ENCODE measurements at places on chromosomes 3 and 15.
A peak's percentile ranks its signal among the peaks of the same experiment; 100 is the strongest.

GRCh38 chr3:38148311-38148882 is 9.9 kb downstream of the MYD88 start:
- H3K4me1 ChIP-seq: peaks cover 3% of the 10 kb centered on the region
- no peak overlapping the region for H3K4me3 ChIP-seq
- no peak for DNase-seq
- no peak overlapping the region for H3K27ac ChIP-seq

DNA sequence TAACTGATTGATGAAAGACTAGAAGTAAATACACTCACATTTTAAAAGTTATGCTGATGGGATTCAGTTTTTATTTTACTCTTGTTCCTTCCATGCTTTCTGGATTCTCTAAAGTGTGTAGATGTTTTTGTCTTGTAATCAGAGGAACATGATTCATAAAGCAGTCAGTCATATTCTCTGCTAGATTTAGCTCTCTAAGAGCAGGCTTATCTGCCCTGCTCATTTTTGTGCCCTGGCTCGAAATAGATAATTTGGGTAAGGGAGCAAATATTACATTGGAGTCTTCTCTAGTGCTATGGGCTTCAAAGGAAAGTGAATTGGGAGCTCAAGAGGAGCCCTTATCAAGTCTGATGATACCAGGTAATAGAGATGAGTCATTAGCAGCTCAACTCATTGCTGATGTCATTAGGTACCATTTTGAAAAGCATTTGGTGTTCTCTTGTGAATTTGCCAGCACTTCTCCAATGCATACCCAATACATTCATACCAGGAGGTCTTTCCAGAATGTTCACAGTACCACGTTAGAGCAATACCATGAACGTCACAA is 27.7 kb downstream of the SACM1L start:
- H3K27ac ChIP-seq: no peak overlapping the region
- no peaks in the 10 kb centered on the region for H3K4me1 ChIP-seq
- H3K27me3 ChIP-seq: no peaks in the 10 kb centered on the region

- H3K4me3 ChIP-seq: no peak overlapping the region
- no peaks in the 10 kb centered on the region for H3K36me3 ChIP-seq
- no peaks in the 10 kb centered on the region for H3K4me1 ChIP-seq
- H3K27ac ChIP-seq: no peak overlapping the region
Measured at GRCh38 chr3:77620009-77620408, 580.1 kb downstream of the ROBO2 start.

DNA sequence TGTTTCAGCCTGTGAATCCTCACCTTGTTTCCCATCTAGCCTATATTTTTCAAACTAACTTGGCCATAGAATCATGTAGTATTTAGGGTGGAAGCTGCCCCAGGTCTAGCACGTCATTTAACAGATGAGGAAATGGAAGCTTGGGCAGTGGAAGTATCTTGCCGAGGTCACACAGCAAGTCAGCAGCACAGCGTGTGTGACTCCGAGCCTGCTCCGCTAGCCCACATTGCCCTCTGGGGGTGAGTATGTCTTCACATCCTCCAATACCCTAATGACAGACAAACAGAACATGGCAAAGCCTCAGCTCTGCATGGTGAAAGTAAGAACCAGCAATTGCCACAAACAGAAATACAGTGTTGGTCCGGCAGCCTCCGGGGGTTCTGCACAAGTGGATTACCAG is 2.2 kb upstream of the CCR5 start:
- H3K27ac ChIP-seq: no peak overlapping the region
- no peak overlapping the region for H3K4me3 ChIP-seq
- peak; percentile 49 for DNase-seq
- no peaks in the 10 kb centered on the region for H3K27me3 ChIP-seq

- no peak for DNase-seq
- no peak overlapping the region for H3K4me3 ChIP-seq
- H3K36me3 ChIP-seq: no peaks in the 10 kb centered on the region
- H3K4me1 ChIP-seq: no peaks in the 10 kb centered on the region
Measured at GRCh38 chr3:56042326-56042951, 425.8 kb downstream of the ERC2 start.

- no peaks in the 10 kb centered on the region for H3K27me3 ChIP-seq
- no peaks in the 10 kb centered on the region for H3K4me1 ChIP-seq
- no peak for DNase-seq
- H3K27ac ChIP-seq: no peak overlapping the region
Measured at GRCh38 chr3:123337226-123337625, 111.7 kb downstream of the ADCY5 start.

GRCh38 chr15:48427479-48427878 is 96.2 kb downstream of the DUT start:
- H3K4me3 ChIP-seq: no peak overlapping the region
- H3K4me1 ChIP-seq: no peaks in the 10 kb centered on the region

DNA sequence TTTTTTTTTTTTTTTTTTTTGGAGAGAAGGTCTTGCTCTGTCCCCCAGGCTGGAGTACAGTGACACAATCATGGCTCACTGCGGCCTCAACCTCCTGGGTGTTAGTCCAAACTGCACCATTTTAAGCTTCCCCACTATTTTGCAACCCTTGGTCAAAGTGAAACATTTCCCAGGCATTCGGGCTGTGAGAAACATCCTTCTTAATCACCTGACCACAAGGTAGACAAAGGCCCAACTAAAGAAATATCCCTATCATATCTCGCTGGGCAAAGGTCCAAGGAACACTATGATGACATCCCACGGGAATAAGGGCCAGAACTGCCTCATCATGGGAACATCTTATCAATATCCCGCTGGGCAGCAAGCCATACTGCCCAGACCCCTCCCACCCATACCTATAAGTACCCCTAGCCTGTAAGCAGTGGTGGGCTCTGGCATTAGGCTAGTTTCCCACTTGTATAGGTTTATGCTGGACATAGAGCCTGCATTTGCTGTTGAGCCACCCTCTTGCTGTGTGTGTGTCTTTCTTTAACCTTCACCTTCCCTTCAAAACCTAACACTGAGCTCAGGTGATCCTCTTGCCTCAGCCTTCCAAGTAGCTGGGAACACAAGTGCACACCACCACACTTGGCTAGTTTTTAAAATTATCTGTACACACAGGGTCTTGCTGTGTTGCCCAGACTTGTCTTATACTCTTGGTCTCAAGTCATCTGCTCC is 95.2 kb downstream of the SEMA5B start:
- H3K4me3 ChIP-seq: no peak overlapping the region
- H3K27me3 ChIP-seq: no peaks in the 10 kb centered on the region
- DNase-seq: no peak
- H3K4me1 ChIP-seq: no peaks in the 10 kb centered on the region
- H3K27ac ChIP-seq: no peak overlapping the region

DNA sequence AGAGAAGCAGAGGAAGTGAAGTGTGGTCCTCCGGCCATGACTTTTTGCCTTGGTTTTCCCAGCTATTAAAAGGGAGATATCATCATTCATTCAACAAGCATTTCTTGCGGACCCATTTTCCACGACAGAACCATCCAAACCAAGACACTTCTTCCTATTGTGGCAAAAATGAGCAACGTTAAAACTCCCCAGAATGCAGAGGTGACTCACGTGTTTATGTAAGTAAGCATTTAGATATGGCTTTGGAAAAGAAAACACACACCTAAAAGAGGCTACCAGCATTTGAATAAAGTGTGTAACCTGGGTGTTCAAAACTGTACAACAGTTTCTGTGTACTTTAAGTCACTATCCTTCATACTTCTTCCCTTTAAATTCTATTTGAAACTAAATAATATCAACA is 181.3 kb downstream of the RORA start:
- no peaks in the 10 kb centered on the region for H3K27me3 ChIP-seq
- H3K27ac ChIP-seq: no peak overlapping the region
- H3K4me1 ChIP-seq: no peaks in the 10 kb centered on the region
- no peak overlapping the region for H3K4me3 ChIP-seq
- no peaks in the 10 kb centered on the region for H3K36me3 ChIP-seq
- DNase-seq: no peak

DNA sequence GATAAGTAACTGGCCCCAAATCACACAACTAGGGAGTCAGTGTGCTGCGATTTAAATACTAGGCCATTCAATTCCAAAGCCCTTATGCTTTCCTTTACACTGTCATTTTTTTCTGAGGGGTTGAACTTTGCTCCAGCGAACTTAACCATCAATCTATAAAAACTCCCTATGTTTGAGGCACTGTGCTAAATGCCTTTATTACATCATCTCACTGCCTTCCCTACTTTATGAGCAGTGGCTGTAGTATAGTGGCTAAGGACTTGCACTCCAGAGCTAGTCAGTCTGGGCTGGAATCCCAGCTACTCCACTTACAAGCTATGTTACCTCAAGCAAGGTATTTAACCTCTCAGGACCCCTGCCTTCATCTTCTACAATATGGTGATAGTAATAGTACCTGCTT is 26.9 kb upstream of the WDR72 start:
- no peak for DNase-seq
- H3K27me3 ChIP-seq: no peaks in the 10 kb centered on the region
- H3K4me3 ChIP-seq: no peak overlapping the region
- no peaks in the 10 kb centered on the region for H3K36me3 ChIP-seq
- no peaks in the 10 kb centered on the region for H3K4me1 ChIP-seq

DNA sequence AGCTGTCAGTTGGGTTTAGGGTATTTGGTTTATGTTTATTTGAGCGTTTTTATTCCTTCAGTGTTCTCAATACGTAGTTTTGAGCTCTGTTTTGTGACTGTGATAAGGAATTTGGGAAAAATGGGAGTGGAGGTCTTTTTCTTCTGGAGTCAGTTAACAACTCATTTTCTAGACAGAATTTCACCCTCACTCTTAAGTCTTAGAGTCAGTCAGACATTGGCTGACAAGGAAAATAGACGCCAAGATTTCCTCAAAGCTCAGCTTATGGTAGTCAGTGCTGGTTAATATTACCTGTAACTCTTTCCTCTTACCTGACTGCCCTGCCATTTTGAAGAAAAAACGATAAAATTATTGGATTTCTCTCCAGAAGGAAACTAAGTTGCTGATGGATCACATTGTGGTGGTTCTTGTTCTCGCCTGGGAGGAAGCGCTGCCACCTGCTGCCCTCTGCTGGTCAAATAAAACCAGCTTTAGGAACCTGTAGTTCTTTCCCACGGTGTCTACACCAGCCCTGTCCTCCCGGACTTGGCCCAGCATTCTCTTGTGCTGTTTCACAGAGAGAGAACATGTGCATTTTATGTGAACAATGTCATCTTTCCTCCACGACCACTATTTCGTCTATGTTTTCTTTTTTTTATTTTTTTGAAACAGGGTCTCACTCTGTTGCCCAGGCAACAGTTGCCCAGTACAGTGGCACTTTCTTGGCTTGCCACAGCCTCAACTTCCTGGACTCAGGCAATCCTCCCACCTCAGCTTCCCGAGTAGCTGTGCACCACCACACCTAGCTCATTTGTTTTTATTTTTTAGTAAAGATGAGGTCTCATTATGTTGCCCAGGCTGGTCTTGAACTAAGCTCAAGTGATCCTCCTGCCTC is 41.4 kb upstream of the UMPS start:
- H3K4me1 ChIP-seq: no peaks in the 10 kb centered on the region
- no peak overlapping the region for H3K27ac ChIP-seq
- DNase-seq: peak; percentile 29
- H3K27me3 ChIP-seq: no peaks in the 10 kb centered on the region
- H3K36me3 ChIP-seq: no peaks in the 10 kb centered on the region
- no peak overlapping the region for H3K4me3 ChIP-seq

DNA sequence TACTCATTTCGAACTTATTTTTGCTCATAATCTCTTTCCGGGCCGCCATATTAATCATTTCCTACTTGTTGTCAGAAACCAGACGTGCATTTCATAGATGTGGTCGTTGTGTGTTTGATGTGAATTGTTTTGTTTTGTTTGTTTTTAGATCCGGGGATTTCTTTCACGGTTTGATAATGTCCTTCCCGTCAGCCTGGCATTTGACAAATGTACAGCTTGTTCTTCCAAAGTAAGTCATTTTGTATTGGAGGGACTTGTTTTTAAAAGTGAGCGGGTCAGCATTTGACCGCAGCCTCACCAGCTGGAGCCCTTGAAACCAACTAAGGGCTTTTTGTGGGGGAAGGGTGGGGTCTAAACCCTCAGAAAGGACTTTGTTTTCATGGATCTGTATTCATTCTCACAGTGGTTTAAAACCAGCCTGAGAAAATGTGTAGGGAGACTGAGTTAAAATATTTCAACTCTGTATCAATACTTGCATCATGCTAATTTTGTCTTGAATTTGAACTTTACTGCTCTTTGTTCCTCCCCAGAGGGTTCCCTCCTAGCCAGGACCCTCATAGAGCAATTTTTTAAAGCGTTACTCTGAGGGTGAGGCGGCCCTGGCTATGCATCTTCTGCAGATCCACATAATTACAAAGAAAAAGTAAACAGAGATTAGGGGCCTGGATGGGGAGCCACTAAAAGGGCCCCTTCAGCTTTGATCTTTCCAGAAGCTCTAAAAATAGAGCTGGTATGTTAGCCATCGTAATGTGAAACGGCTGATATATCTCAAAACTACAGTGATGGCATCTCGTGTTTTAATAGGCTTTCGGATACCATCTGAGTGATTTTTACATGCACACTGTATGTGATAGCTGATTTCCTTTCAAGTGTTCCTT is 107.9 kb downstream of the ATG7 start:
- no peak overlapping the region for H3K4me3 ChIP-seq
- H3K27me3 ChIP-seq: no peaks in the 10 kb centered on the region
- no peaks in the 10 kb centered on the region for H3K4me1 ChIP-seq

DNA sequence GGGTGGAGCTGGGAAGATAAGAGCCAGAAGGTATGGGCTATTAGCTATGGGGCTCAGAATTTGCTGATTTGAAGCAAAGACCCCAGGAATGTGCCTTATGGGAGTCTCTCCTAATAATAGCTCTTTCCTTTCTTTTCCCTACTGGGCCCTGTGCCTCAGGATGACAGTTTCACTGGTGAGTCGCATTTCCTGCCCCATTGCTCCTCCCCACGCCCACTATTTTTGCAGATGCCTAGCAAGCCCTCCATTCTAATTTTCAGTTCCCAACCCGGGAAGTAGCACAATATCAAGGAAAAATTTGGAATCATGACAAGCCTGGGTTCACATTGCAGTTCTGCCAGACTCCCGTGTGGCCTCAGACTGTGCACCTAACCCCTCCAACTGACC is 583 bp downstream of the IL17RE start:
- peaks cover 14% of the 10 kb centered on the region for H3K4me1 ChIP-seq
- H3K36me3 ChIP-seq: no peaks in the 10 kb centered on the region
- DNase-seq: no peak
- no peak overlapping the region for H3K27ac ChIP-seq
- no peaks in the 10 kb centered on the region for H3K27me3 ChIP-seq
- H3K4me3 ChIP-seq: no peak overlapping the region

DNA sequence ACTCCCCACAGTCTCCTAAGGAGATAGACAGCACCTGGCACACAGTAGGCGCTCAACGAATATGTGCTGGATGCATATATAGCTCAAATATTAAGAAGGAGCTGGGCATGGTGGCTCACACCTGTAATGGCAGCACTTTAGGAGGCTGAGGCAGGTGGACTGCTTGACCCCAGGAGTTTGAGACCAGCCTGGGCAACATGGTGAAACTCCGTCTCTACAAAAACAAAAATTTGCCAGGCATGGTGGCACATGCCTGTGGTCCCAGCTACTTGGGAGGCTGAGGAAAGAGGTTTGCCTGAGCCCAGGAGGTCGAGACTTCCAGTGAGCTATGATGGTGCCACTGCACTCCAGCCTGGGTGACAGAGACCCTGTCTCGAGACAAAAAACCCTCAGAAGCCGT is 37.4 kb downstream of the UMPS start:
- DNase-seq: no peak
- H3K36me3 ChIP-seq: no peaks in the 10 kb centered on the region
- no peak overlapping the region for H3K4me3 ChIP-seq

GRCh38 chr15:74227968-74228722 is 8.0 kb upstream of the CCDC33 start:
- H3K4me3 ChIP-seq: no peak overlapping the region
- no peak overlapping the region for H3K27ac ChIP-seq
- DNase-seq: no peak
- no peaks in the 10 kb centered on the region for H3K27me3 ChIP-seq

All from effector memory CD4-positive, alpha-beta T cell (primary cell).